ENCODE measurements at places on chromosomes 13 and 19.

DNA sequence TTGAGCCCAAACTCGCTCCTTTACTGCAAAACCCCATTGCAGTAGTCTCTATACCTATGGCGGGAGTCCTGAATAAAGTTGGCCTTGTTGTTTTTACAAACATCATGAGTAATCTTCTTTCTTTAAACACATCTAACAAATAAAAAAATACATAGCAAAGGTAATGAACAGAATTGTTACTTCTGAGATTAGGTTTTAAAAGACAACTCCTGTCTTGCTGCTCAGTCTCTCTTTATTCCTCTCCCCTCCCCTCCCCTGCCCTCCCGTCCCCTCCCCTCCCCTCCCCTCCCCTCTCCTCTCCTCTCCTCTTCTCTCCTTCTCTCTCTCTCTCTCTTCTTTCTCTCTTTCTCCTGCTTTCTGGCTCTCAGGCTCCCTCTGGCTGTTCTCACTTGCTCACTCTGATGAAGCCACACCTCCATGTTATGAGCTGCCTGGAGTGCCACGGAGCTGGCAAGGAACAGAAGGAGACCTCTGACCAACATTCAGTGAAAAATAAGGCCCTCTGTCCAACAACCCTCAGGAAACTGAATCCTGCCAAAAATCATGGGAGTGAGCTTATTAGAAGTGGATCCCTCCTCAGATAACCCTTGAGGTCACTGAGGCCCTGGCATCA is 300.7 kb upstream of the MIR17HG start:
- DNase-seq, result peak; percentile 5

DNA sequence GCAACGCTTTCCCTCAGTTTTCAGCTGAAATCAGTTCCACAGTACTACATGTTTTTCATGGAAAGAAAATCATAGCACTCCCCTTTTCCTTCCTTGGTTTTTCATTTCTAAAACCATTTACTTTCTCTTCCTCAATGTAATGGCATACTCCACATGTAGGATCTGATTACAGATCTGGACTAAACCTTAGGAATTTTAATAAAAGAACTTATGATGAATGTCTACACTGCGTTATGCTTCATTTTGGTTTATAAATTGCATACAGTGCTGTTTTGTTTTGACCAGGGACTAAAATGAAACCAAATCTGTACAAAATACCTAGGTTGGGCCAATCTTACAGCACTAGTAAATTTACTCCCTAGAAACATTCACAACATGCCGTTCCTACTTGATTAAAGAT is 589.9 kb downstream of the TBC1D4 start:
- DNase-seq, result no peak

- DNase-seq, result peak; percentile 32
Measured at GRCh38 chr13:35961461-35962220, 169.5 kb downstream of the DCLK1 start.

DNA sequence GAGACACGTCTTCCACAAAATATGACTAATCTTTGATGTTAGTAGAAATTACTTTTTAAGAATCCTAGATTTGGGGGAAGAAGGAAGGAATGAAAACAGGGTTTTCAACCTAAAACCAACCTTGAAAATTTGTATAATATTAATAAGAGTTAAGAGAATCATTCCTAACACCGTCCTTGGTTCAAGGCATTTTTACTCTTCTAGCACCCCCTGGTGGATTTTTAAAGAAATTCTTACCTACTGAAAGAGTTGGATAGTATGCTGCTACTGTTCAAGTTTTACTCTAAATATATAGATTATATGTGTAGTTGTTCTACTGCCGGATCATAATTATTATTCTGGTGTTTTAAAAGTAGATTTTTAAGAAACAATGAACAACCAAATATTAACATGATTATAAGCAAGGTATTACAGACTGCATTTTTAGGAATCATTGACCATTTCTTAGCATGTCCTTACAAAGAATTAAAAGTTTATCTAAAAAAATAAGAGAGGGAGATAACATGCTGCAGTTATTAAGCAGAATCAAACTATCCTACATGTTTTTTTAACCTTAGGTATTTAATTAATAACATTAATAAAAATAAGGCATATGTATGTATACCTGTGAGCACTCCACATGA is 7.4 kb upstream of the SLITRK6 start:
- DNase-seq, result peak; percentile 52

DNA sequence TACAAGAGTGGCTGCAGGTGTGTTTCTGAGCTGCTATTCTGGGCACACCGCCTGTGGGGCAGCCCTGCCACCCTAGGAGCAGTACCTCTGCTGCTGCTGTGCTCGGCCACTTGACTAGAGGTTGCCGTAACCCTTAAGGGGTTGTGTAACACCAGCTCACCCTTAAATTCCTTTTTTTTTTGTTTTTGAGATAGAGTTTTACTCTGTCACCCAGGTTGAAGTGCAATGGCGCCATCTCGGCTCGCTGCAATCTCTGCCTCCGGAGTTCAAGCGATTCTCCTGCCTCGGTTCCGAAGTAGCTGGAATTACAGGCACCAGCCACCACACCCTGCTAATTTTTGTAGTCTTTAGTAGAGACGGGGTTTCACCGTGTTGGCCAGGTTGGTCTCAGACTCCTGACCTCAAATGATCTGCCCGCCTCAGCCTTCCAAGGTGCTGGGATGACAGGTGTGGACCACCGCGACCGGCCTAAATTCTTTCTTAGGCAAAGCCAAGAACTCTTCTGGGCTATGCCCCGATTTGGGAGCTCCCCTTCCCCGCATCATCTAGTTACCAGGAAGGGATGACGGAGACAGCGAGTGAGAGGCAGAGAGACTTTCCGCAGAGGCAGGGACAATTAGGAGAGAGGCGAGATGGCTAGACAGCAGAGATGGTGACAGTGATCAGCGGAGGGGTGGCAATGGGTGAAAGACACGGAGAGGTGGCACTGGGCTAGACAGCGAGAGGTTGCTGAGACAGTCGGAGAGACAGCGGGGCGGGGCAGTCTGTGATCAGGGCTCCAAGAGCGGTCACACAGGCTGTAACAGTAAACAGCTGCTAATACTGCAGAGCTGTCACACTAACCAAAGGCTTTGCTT is 4.4 kb upstream of the LILRA5 start:
- no peak for DNase-seq

DNA sequence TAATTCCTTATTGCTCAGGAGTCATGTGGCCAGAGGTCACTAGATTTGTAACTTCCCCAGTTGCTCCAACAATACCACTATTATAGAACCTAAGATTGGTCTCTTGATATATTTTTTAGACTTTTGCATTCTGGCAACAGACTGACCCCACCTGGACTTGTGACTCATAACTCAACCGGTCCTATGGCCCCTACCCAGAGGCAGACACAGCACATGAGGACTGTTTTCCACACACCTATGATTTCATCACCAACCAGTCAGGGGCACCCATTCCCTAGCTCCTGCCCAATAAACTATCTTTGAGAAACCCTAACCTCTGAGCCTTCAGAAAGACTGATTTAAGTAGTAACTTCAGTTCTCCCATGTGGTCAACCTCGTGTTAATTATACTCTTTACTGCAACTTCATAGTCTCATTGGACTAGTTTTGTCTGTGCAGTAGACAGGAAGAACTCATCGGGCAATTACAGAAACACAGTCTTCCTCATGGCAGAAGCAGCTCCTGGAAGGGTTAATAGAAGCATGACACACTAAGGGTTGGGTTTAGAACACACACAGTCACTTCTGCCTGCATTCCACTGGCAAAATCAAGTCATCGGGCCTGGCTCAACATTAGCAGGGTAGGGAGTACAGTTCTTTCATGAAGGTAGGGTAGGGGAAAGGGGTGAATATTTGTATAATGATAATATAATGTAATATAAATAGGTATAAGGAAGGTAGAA is 251.8 kb downstream of the UQCRFS1 start:
- no peak for DNase-seq

DNA sequence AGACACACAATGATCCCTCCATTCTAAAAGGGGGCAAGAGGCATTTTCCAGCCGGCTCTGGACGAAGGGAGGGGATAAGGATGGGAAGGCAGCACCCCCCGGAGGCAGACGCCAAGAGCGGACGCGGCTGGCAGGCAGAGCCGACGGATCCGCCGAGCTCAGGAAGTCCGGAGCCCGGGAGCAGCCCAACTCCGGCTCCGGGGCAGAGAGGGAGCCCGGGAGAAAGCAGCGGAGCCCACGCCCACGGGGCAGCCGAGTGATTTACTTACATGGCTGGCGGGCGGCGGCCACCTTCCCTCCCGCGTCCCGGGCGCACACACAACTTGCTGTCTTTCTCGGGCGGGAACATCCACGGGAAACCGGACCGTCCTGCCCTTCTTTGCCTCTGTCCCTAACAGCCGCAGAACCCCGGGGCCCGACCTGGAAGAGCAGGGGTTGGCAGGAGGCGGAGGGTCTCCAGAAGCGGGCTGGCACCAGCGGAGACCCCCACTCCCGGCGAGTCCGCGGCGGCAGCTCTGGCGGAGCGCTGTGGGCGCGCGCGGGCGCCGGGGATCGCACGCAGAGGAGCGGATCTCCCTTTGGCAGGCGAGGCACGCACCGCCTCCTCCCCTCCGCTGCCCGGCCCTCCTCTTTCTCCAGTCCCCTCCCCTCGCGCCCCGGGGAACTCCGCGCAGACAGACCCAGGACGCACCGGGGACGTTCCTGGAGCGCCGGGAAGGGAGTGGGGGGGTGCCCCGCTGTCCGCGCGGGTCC is at the start of gene LHFPL6:
Gene LHFPL6 (minus strand): TSS at position 580 of the 753 bp plus-strand sequence.
- peak; percentile 69 for DNase-seq

DNA sequence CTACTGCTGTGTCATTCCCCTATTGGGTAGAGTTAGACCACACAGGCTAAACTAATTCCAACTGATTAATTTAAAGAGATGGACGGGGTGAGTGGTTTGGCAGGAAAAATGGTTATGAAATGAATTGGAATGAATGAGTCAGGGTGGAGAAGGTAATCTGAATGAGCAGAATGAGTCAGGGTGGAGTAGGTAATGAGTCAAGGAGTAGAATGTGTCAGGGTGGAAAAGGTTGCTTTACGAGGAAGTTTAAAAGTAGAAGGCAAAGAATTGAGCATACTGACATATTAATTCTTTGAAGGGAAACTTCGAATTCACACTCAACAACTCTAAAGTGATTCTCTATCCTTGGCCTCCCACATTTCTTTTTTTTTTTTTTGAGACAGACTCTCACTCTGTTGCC is 12.7 kb upstream of the ZNF121 start:
- DNase-seq, result no peak

- no peak for DNase-seq
Measured at GRCh38 chr13:113109151-113110047, 3.8 kb downstream of the F7 start.

DNA sequence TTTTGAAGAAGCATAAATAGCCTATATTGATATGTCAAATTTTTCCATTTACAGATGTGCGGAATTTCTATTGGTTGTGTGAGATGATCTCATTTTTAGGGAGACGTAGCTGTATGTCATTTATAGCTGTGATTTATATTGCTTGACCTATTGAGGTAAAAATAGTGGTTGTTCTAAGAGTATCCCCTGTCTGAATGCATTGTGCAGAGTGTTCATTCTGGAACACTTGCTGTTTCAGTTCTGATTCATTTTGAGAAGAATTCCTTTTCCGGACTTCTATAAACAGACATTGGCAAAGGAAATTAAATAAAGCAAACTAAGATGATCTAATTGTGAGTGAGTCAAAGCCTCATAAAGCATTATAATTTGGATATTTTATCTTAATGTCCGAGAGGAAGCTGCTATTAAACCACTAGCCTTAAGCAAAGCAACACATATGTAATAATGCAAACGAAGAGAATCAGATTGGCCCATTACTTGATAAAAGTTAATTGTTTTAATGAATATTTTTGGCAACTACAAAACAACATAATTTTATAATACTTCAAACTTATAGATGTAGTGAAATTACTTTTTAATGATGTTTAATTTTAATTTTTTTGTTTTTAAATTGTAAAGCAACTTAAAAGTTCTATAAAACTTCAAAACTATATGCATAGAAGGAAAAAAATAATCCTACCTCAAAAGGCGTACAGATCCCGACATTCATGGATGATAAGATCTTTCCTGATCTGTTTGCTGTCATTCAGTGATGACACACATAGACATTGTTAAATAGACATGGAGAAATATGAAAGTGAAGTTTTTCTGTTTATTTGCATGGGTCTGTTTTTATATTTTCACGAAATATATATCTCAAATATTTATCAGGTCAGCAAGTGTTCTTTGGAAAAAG is 942.6 kb upstream of the SLC10A2 start:
- no peak for DNase-seq

GRCh38 chr19:45882652-45883585 is 3.0 kb downstream of the IRF2BP1 start:
- peak; percentile 73 for DNase-seq

GRCh38 chr19:47778954-47779351 is 450 bp downstream of the SELENOW start:
- no peak for DNase-seq

Measured in NCI-H524 (cell line).